ENCODE measurements at places on chromosomes 12 and 14. TPM values are rescaled to one million over a fixed set of nuclear protein-coding genes. Genes with fewer than 3 reads are reported as not detected.
A peak's percentile ranks its signal among the peaks of the same experiment; 100 is the strongest.

DNA sequence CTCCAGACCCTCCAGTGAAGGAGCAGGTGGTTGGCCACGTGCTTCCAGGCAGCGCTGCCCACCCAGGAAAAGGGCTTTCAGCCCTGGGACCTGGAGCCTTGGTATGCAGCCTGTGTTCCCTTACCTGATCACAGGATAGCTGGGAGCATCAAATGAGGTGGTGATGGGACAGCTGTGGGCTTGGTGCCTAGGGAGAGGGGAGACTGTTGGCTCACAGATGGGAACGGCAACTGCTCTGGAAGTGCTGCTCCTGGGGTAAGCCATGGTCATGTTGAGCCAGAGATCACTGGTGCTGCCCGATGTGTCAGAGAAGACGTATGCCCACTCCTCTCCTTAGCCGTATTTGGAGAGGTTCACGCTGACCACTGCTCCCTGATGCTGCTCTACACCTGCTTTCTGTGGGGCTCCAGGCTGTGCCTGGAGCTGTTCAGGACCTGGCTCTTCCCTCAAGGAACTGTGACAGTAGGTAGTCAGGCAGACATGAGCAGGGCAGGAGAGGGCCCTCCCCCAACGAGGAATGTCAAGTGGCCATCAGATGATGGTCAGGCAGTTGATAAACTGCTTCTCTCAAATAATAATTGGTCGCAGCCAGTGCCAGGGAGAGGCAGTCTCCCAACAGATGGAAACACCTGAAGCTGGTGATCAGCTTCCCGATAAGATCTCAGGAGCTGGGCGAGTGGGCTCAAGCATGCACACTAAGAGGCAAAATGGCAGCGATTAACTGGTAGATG is 2.8 kb upstream of the CYP46A1 start:
- no peak for DNase-seq

- no peak for DNase-seq
Measured at GRCh38 chr12:131761638-131762037, 50.7 kb downstream of the SFSWAP start.

DNA sequence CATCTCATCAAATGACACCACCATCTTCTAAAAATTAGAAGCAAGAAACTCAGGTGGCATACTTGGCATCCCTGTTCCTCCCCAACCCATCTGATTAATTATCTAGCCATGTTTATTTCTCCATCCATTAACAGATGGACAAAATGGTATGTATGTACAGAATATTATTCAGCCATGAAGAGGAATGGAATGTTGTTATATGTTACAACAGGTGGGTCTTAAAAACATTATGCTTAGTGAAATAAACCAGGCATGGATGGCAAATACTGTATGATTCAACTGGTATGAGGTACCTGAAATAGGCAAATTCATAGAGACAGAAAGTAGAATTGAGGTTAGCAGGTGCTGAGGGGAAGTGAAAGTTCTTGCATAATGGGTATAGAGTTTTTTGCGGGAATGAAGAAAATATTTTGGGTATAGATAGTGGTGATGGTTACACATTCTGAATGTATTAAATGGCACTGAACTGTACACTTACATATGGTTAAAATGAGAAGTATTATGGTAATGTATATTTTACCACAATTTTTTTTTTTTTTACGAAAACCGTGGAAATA is 17.5 kb downstream of the YY1 start:
- DNase-seq = no peak

- DNase-seq = no peak
Measured at GRCh38 chr12:58930770-58931324, 10.5 kb upstream of the LRIG3 start.

- no peak for DNase-seq
Measured at GRCh38 chr12:109491671-109492070, 14.2 kb downstream of the UBE3B start.

DNA sequence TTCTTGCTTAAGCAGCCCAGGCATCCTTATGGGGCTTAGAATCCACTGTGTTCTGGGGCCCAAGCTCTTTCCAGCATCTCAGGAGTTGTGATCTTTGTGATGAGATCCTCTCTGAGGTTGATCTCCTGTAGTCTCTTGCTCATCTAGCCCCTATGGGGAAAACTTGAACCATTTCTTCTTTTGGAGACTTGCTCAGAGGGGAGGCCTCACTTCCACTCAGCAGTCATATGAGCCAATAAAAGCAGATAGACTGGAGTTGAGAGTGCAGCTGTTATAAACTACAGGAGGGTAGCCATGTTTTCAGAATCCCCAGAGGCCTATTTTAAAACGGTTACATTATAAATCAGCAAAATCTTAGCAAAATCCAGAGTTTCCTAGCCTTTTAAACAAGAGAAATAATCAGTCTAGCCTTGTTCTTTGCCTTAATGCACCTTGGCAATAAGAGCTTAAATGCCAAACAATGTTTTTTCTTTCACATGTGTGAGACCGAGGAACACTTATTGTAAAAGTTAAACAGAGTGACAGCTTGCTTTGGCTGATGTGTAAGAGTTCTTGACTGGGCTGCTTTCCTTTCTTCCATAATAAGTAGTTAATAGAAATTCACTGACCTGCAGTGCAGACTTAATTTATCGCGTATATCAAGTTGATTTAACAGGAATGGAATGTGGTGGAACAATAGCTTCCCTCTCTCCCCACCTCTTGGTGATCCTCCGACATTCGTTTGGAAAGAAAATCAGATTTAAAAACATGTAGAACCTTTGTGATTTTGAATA is 168.3 kb downstream of the NEDD1 start:
- no peak for DNase-seq

DNA sequence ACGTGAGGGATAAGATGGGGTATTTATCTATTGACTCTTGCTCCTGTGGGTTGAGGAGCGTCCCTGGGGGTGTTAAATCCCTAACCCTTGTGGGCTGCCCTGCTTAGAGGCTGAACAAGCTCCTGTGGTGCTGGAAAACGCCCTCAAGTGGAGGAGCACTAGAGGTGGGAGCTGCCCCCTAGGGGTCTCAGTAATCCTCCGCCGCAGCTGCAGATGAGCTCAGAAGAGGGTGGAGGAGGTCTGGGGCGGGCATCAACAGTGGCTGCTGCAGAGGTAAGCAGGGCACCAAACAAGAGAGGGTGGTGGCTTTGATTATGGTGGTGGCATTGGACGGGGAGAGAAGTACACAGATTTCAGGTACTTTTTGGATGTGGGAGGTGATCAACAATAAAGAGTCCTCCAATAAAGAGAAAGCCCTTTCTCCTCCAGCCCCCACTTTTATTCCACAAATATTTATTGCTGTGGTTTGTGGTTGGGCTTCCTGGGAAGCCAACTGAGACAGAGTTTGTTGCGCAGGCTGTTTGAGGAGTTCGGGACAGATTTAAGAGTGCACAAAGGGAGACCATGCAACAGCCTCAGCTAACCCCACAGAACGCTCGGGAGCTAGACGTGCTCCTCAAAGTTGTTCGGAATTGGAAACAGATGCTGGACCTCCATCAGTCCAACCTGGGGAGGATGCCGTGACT is 179.9 kb downstream of the ADCK1 start:
- DNase-seq = peak; percentile 62

DNA sequence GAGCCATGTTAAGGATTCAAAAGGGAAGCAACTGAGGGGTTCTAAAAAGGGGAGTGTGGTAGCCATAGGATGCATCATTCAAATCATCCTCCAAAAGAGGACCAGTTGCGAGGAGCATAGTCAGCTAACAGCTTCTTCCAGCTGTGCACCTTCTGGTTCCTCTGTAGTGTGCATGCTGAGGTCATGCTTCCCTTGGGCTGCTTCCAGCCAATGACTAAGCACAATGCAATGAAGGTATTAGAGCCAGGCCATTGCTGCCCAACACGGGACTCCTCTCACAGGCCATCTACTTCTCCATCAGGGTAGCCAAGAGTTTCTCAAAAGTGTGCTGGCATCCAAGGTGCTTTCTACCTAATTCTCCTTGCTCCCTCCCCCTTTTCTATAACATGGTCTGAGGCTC is 69.2 kb upstream of the ARID2 start:
- no peak for DNase-seq

DNA sequence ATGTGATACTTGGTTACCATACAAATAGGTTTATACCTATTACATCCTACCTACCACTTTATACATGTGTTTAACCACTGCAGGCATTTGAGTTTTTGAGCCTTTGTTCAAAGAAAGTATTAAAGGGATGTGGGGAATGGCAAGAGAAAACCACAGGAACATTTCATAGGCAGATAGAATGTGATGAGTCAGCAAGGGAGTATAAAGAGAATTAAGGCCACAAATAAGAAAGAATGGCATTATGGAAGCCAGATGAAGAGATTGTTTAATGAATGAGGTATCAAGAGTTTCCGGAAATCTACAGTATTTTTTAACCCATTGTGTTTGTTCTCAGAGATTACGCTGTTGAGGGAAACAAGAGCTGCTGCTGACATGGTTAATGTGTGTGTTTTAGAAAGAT is 66.9 kb downstream of the METTL25 start:
- DNase-seq = no peak

DNA sequence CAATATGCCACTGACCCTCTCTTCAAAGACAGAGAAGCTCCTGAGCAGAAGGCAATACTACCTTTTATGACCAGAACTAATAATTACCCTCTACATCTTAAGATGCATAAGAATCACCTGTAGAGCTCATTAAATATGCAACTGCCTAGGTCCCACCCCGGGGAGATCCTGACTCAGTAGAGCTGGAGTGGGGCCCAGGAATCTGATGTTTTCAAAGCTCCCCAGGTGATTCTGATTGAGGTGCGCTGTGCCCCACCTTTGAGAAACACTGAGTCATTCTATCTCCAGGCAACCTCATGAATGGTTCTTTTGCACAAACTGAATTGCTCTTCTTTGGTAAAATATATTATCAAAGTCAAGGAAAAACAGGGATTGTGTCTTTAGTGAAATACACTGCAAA is 149.3 kb upstream of the BMP4 start:
- no peak for DNase-seq

The KRT79 gene
- total RNA-seq = not detected

The DENND5B gene
- total RNA-seq = 13.8 TPM
